EH (cell line): ENCODE measurements at places on chromosomes 2 and 18.

- DNase-seq = peak; percentile 0
These were observed at the start of gene DPP10 for GRCh38 chr2:114442510-114442909. Gene DPP10 (plus strand): TSS chr2:114442641.

GRCh38 chr2:135745545-135745944 lies 3.9 kb downstream of the UBXN4 start:
- peak; percentile 91 for DNase-seq

- DNase-seq = peak; percentile 50
These were observed 57.0 kb downstream of the ZNF407 start for GRCh38 chr18:74654638-74655037.

DNA sequence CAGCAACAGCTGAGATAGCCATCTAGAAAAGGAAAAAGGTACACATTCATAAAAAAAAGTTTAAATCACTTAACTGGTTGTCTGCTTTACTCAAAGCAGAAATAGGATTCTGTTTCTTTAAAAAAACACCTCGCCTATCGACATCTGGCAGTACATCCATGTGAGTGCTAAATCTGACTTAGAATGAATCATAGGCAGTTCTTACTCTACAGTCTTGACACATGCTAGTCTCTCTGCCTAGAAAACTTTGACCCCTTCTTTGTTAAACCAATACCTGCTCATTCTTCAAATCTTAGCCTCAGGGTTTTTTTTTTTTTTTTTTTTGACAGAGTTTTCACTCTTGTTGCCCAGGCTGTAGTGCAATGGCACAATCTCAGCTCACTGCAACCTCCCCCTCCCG lies 37.1 kb upstream of the GPR75 start:
- DNase-seq = peak; percentile 59

- DNase-seq = no peak
These were observed 143.6 kb downstream of the ANTXR1 start for GRCh38 chr2:69156624-69157023.

DNA sequence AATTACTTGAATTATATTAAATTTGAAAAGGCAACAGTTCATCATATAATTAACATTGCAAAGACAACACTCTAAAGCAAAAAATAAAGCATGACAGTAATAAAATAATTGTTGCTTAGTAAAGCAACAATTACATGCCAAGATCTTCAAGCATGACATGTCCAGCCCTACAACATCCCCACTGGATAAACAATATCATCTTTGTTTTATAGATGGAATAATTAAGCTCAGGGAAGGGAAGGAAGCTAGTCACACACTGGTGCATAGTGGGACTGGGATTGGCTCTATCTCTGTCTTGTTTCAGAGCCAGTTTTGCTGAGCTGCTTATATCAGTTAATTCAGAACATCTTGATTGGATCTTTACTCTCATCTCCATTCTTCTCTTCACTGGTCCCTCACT lies 49.9 kb upstream of the PARD3B start:
- no peak for DNase-seq

DNA sequence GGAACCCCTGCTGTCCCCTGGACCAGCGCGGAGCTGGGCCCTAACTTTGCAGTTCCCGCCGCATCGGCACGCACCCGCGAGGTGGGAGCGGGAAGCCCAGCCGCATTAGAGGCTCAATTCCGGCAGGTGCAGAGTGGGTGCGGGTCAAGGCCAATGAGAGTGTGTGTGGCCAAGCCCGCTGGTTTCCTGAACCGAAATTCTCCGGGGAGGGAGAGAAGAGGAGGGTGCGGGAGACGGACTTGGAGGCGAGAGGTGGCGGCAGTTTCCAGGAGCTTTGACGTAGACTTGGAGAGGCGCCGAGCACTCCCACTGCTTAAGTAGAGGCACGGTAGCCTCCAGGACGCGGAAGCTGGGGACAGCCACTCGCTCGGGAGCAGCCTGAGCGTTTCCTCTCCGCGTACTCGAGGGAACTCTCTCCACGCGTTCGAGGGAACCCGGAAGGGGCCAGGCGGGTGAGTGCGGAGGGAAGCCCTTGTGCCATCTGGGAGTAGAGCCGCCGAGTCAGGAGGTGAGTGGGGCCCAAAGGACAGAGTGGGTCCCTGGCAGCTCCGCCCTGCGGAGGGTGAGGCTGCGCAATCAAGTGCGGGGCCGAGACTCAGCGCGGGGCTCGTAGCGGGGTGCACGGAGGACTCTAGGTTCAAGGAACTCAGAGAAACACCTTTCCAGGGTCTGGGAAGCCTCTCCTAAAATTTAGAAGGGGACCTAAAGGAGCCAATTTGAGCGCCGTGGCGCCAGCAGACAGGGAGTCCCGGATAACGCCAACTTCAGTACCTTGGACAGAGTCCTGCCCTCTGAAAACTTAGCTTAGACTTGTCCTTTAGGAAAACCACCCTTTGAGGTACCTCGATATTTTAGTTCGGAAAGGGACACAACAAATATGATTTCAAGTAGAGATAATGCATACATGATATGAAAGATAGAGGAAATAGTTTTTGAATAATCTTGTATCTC lies at the start of gene FAM237A:
TSS of gene FAM237A (plus strand) at position 413 of the 951 bp plus-strand sequence. CDS start 1,750 bp downstream, outside the sequence.
- peak; percentile 67 for DNase-seq

DNA sequence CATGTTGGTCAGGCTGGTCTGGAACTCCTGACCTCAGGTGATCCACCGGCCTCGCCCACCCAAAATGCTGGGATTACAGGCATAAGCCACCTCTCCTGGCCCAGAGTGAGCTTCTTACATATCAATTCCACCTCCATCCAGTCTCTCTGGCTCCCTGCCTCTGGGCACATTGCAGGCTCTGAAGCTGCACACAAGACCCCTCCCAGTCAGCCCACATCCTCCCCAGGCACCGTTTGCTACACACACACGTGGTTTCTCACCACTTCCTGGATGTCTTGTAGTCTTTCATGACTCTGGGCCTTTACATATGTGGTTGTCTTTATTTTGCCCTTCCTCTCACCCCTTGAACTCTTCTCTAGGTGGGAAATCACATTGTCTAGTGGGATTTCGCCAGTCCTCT lies 64.0 kb upstream of the CABLES1 start:
- peak; percentile 56 for DNase-seq

DNA sequence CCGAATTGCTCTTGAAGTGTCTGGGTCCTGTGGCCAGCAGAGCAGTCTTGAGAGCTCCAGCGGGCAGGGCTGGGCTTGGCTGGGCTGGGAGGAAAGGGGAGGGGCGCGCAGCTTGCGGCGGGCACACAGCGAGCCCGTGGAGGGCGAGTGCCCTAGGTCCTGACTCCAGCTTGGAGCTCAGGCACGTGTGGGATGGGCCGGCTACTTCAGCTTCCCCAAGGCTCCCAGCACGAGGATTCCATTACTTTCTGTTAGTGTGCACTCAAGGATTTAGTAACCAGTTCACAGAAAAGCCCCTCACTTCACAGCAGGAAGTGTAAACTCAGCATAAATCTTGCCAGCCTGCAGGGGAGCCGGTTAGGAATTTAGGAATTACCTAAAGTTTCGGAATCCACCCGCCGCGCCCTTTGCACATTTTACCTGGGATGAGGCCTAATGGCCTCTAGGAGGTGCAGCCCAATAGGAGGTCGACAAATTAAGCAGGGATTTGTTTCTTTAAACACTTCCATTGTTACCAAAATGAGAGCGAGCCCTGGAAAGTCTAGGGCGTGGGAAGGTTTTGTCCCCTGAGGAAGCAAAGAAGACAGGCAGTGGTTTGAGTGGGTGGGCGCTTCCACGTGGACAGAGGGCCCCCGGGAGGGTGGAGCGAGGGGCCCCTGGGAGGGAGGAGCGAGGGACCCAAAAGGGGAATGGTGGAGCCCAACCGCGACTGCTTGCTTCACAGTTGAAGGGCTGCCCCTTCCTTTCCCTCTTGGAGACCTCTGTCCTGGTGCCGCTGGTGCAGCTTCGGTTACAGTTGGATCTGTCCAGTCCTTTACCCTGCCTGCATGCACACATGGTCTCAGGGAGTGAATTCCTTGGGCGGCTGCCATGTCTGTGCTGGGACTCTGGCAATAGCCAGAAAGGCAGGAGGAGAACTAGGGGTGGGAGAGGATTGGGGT lies 93.3 kb downstream of the CTAGE1 start:
- peak; percentile 27 for DNase-seq

DNA sequence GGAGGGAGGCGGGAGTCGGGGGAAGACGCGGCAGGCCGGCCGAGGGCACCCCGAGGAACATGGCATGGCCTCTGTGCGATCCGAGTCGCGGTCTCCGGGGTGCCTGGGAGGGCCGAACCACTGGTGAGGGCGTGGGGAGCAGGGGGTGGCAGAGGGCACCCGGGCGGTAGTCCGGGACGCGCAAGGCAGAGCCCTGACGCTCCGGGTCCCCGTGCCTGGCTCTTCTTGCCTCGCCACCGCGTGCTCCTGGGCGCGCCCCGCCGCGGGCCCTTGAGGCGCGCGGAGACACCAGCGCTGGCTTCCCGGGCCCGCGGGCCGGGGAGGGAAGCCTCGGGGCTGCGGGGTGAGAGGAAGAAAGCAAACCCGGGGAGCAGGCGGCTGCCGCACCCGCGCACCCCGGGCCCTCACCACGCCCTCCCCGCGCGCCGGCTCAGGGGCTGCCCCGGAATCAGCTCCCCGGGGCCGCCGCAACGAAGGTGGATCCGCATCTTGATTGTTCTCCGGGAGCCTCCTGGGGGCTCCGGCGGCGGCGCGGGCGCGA lies 4.3 kb downstream of the SOX11 start:
- peak; percentile 48 for DNase-seq

- no peak for DNase-seq
These were observed 91.7 kb downstream of the NRP2 start for GRCh38 chr2:205773989-205774388.
